ENCODE measurements at places on chromosomes 6 and 20.

DNA sequence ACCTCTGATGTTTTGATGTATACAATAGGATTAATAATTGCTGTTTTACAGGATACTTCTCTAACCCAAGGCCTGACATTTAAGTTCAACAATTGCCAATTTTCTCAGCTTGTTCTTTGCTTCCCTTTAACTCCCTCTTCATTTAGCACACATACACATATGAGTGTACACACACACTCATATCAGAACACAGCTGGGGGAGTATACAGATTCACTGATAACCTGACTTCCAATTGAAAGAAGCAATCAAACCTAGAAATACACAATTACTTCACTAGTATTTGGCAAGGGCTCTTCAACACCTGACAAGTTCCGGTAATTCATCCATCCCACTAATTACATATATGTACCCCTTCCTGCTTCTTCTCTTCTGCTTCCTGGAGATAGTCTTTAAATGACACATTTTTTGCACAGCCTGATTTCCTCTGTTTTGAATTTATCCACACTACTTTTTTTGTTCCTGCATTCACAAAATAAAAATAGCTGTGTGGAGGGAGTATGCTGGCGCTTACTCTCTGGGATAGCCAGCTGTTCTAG is 11.2 kb downstream of the UST start:
- DNase-seq = no peak

- no peak for DNase-seq
Measured at GRCh38 chr20:34570859-34571306, 12.4 kb downstream of the MAP1LC3A start.

DNA sequence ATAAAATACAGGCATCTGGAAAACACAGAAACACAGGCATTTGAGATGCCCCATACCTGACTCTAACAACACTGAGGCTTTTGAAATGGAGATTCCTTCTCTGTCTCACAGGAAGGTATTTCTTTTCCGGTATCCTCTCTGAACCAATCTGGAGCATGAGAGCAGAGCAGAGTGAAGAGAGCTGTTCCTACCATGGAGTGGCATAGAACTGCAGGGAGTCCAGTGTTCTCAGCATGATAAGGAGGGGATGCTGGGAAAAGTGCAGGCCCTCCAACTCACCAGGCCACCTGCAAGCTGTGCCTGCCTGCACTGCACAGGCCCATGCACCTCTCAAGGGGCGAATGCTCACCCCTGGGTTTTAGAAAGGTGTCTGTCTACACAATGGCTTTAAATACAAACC is 89.2 kb downstream of the FOXA2 start:
- no peak for DNase-seq

DNA sequence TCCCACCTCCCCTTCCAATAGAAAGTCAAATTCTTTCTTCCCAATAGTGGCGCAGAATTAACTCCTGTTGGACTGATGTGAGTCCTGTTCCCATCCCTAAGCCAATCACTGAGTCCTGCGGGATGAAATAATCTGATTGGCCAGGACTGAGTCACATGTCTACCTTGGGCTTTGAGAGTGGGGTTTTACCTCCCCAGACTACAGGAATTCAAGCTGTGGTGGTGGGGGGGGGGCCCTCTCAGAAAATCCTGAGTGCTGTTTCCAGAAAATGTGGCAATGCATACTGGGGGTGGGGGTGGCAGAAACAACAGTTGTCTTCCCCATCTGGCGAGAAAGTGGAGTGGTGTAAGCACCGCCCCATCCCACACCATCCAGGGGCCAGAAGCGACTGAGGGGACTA is 65.7 kb downstream of the CTCFL start:
- no peak for DNase-seq

GRCh38 chr20:42010090-42010489 is 391.9 kb upstream of the CHD6 start:
- DNase-seq = no peak

- peak; percentile 32 for DNase-seq
Measured at GRCh38 chr20:47317127-47317895, 39.2 kb downstream of the ZMYND8 start.

GRCh38 chr20:56925082-56925830 is 296.1 kb downstream of the TFAP2C start:
- DNase-seq = no peak

DNA sequence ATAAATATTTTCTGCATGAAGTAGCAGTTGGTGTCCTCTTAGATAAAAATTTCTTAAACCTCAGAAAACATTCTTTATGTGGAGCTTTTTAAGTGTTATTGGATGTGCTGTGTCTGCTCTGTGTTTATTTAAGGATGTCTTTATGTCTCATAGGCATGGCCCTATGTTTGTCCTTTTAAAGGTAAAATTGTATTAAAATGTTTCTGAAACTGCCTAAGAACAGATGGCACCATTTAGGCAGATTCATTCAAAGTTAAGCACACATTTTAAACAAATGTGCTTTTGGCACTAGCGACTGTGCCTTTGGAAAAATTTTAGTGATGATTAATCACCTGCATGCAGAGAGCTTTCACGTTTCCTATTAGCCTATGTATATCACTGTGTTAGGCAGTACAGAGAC is 125.2 kb downstream of the KIF6 start:
- no peak for DNase-seq

- no peak for DNase-seq
Measured at GRCh38 chr6:150336299-150336698, 32.5 kb upstream of the IYD start.

DNA sequence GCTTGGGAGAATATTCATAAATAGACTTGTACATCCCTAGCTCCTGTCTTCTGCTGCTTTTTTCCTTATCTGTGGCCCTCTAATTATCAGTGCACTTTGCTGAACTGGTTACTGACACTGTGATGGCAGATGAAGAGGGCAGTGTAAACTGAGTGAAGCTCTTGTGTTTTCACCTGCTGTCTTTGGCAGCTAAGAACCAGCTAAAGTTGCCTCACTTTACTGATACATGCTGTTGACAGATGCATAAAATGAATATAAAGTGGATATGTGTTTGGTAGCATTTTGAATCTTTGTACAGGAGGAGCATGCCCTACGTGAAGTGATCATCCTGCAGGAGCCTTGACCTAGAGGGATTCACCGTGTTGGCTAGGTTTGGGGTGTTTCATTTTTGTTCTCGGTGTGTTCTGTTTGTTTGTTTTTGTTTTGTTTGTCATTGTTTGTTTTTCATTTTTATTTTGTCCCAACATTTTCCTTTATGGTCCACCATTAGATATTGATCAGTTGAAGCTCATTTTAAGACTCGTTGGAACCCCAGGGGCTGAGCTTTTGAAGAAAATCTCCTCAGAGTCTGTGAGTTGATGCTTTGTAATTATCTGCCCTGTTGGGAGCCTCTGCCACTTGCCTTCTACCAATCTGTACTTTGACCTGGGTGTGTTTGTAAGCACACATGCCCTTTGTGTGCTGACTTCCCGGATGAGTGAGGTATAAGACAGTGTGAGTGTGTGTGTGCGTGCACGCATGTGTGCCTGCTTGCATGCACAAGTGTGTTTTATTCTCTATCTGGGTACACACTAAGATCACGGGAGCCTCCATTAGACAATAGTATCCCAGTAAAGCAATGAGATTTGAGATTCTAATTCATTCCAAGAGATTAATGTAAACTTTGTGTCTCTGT is 34.6 kb upstream of the MAPK13 start:
- no peak for DNase-seq

- no peak for DNase-seq
Measured at GRCh38 chr6:145323646-145324045, 411.7 kb downstream of the EPM2A start.

GRCh38 chr6:44201200-44201599 is 15.5 kb upstream of the MYMX start:
- no peak for DNase-seq

DNA sequence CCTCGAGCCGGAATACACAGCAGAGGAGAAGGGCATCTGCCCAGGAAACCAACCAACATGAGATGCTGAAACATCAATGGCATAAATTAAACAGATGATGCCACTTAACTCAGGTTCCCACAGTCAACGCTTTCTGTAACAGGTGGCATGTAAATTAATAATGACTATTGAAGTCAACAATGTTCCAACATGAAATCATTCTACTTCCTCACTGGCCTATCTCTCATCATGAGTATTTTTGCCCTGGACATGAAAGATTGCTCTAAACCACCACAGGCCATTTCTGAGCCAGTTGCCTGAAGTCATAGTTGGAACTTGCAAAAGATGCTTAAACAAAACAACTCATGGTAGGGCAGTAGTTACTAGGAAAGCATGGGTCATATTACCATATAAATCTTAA is 397.9 kb upstream of the JARID2 start:
- no peak for DNase-seq

DNA sequence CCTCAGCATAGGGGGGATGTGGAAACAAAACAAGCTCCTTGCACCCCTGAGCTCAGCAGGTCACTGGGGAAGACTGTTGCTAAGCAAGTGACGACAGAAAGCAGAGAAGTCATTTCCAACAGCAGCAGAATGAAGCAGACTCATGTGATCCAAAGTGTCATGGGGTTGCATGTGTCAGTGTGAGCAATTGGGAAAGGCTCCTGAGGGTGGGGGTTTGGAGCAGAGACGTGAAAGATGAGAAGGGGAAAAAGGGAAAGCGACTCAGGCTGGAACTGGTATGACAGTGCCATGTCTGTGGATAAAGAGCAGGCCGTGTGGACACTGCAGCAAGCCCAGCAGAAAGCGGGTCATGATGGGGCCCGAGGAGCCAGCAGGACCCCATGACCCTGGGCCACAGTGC is 363.9 kb downstream of the PREX1 start:
- DNase-seq = no peak

- DNase-seq = no peak
Measured at GRCh38 chr6:111406200-111406721, 76.8 kb downstream of the REV3L start.

DNA sequence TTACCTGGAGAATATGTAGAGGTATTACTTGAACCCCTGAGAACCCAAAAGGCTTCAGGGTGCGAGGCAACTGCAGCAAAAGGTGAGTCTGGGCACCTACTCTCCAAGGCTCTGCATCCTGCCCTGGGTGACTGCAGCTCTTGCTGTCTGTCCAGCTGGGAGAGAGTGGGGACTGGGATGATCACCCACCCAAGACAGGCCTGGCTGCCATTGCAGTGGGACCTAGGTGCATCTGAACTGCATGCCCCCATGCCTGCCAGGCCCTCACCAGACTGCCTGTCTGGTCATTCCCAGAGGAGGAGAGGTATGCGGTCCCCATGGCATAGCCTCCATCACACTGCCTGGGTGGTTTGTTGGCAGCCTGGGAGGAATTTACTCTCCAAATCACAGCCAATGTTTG is 563.9 kb downstream of the TFAP2A start:
- DNase-seq = no peak

DNA sequence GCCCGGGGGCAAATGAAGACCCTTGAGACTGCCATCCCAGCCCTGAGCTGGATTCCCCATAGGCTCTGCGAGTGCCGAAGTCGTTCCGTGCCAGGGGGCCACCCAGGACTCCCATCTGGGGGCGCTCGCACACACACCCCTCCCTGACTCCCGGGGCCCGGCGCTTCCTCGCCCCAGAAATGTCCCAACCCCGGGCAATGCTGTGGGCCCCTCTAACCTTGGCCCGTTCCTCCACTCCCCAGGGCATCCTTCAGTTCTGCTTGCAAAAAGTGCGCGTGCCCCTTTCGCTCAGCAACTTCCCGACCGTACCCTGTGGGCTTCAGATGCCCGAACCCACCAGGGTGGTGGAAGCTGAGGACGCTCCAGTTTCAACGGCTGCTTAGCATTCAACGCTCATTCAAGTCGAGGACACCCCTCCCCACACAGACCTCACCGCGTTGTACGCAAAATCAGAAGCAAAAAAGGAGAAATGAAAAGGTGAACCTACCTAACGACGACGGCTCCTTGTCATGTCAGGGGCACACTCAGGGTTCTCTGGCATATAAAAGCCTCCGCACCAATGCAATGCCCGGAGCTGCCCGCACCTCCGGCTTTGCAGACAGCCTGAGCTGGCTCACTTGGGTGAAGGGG is 25.3 kb downstream of the RIPOR2 start:
- no peak for DNase-seq

DNA sequence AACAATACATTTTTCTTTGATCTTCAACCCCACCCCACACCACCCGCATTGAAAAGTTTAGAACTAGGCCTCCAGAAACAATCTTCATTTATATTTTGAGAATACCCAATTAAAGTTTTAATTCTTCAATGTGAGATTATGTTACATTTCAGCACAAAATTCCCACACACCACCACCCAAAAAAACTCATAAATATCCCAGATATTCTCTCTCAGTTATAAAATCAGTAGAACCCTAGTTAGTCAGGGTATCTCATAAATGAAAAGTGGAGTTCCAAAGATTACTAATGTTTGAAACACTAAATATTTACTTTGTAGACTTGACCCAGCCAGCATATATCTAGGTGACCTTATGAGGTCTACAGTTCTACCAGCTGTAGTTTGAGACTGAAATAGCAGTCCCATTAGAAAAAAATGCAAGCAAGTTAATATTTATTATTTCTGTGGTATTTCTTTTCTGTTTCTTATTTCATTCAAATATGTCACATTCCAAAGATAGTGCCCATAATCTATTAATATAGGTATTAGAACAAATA is 371.0 kb downstream of the TENT5A start:
- no peak for DNase-seq

- no peak for DNase-seq
Measured at GRCh38 chr6:112503091-112503596, 156.0 kb downstream of the RFPL4B start.

DNA sequence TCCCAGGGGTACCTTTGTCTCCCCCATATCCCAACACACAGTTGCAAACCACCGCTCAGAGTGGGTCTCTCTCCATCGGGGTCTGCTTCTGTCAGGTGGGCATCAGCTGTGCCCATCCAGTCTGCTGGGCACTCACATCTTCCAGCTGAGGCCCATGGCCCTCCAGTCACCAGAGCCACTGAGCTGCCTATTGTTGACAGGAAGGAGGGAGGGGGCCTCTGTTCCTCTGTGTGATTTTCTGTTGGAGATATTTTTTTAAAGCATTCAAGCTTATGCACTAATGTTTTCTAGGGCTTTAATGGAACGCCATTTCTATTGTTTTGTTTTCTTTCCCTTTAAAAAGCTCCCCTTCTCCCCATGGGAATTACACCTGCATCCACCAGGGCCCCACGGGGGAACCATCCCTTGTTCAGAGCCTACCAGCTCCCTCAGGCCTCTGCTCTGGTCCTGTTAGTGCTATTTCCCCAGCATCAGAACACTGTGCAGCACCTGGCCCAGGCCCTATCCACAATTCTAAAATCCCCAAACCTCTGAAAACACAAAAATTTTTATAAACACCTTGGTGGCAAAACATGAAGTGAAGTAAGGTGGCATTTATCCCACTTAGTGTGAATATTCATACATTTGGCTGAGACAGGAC is 326.2 kb downstream of the CD83 start:
- no peak for DNase-seq

DNA sequence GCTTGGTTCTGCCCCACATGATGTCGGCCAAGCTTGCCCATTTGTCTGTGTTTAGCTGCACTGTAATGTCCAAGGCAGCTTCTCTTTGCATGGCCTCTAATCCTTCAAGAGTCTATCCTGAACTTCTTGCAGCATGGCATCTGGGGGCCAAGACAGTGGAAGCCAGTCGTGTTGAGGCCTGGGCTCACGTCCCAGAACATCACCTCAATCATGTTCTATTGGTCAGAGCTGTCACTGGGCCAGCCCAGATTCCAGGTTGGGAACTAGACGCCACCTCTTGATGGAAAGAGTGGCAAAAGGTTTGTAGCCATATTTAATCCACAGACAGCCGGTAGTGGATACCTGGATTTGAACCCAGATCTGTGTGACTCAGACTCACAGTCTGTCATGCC is 25.3 kb downstream of the PPARD start:
- DNase-seq = no peak

GRCh38 chr6:5537967-5538366 is 276.7 kb downstream of the FARS2 start:
- DNase-seq = no peak
